Stimulated activated CD8-positive, alpha-beta memory T cell treated with anti-CD3 and anti-CD28 coated beads, Interleukin-2, amount 100 ng/mL, for 1 hour (primary cell): ENCODE measurements at places on chromosomes 6 and 20.

DNA sequence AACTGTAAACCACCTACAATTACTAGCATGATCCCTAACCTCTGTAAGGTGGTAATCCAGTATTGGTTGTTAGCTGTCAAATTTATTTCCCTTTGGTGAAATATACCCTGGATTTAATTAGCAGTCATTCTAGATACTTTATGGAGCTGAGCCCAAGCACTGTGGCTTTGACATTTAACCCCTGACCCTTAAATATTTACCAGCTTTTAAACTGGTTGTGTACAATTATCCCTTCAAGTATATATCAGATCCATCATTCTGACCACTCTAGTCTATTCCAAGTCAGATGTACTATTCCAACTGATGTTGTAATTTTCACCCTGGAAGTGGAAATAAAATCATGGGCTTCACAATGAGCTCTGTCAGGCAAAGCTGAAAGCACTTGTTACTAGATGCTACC is 229.6 kb downstream of the FOXC1 start:
- DNase-seq, result no peak

GRCh38 chr6:52590152-52590891 is 13.5 kb upstream of the TRAM2 start:
- DNase-seq, result no peak

GRCh38 chr20:49587111-49587570 is 19.2 kb upstream of the PTGIS start:
- no peak for DNase-seq

- no peak for DNase-seq
Measured at GRCh38 chr6:138818496-138819194, 22.8 kb downstream of the ECT2L start.

- DNase-seq, result no peak
Measured at GRCh38 chr20:46582648-46583047, 32.2 kb upstream of the OCSTAMP start.
